ENCODE measurements at places on chromosomes 4 and X.
A peak's percentile ranks its signal among the peaks of the same experiment; 100 is the strongest.

DNA sequence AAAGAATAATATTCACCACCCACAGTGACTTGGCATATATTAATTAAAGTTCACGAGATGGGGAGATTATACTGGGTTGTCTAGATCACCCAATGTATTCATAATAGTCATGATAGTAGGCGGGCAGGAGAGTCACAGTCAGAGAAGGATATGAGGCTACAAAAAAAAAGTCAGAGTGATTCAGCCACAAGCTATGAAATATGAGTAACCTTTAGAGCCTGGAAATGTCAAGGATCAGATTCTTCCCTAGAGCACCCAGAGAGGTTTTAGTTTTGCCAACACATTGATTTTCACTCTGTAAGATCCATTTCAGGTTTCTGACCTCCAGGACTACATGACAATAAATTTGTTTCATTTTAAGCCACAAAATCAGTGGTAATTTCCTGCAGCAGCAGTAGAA lies 501.9 kb downstream of the GABRG1 start:
- H3K4me3 ChIP-seq, result no peak overlapping the region
- H3K27me3 ChIP-seq, result no peaks in the 10 kb centered on the region
- no peaks in the 10 kb centered on the region for H3K36me3 ChIP-seq
- H3K27ac ChIP-seq, result no peak overlapping the region

DNA sequence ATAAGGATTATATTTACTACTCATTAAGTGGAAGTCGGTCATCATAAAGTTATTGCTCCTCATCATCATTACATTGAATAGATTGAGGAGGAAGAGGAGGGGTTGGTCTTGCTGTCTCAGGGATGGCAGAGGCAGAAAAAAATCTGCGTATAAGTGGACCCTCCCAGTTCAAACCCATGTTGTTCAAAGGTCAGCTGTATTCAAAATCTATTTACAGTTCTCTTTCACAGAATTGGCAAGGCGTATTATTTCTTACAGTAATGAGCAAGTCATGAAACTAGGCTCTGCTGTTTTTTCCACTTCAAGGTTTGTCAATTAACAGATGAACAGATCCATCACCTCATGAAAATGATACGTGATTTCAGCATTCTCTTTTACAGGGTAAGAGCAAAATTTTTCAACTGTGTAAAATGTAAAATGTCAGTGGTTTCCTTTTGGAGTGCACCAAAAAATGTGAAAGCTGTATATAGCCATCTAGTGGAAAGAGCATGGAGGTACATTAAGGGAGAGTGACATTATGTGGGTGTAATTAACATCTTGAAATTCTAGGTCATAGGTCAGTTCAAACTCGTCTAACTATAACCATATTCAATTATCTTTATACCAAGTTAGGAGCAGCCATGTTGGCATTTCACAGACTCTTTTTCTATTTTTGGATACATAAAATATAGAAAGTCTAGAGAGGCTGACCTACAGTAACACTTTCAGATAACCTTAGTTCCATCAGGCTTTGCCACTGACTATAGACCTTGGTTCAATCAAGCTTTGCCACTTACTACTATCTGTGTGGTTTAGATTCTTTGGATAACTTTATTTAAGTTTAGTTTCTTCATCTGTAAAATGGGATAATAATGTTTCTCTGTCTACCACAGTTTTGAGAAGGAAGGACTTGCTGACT lies 30.1 kb downstream of the NEIL3 start:
- no peak overlapping the region for H3K4me3 ChIP-seq
- H3K27me3 ChIP-seq, result no peaks in the 10 kb centered on the region
- peaks cover 3% of the 10 kb centered on the region for H3K36me3 ChIP-seq
- DNase-seq, result peak; percentile 68
- no peak overlapping the region for H3K27ac ChIP-seq

- H3K4me1 ChIP-seq, result peaks cover 3% of the 10 kb centered on the region
- no peak for DNase-seq
- no peak overlapping the region for H3K4me3 ChIP-seq
- no peak overlapping the region for H3K27ac ChIP-seq
These were observed 18.6 kb upstream of the SEPSECS start for GRCh38 chr4:25178838-25179261.

DNA sequence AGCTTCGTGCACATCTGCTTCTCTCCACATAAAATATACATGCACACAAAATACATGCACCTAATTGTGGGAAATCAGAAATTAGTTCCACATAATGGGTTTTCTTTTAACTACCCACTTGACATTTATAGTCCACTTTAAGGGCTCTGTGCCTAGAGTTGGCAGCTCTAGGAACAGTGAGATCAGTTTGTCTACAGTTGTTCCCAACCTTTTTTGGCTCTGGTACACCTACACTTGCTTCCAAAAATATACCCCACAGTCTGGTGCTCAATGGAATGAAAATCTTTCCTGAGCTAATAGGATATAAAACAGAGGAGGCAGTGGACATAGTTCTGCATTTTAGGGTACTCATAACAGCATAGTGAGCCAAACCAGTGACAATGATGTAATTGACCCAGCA lies 36.1 kb downstream of the HDAC8 start:
- H3K27ac ChIP-seq, result no peak overlapping the region
- H3K27me3 ChIP-seq, result peaks cover 1% of the 10 kb centered on the region
- H3K4me3 ChIP-seq, result no peak overlapping the region

- peaks cover 8% of the 10 kb centered on the region for H3K36me3 ChIP-seq
- no peak overlapping the region for H3K4me3 ChIP-seq
- H3K4me1 ChIP-seq, result no peaks in the 10 kb centered on the region
- no peak overlapping the region for H3K27ac ChIP-seq
These were observed 138.0 kb downstream of the NSUN7 start for GRCh38 chr4:40887764-40888131.

GRCh38 chrX:18687856-18688495 lies 16.1 kb upstream of the RS1 start:
- no peaks in the 10 kb centered on the region for H3K27me3 ChIP-seq
- H3K4me1 ChIP-seq, result no peaks in the 10 kb centered on the region
- no peaks in the 10 kb centered on the region for H3K36me3 ChIP-seq
- H3K27ac ChIP-seq, result no peak overlapping the region
- no peak overlapping the region for H3K4me3 ChIP-seq

GRCh38 chr4:133402616-133403015 lies 253.5 kb downstream of the PCDH10 start:
- H3K27ac ChIP-seq, result no peak overlapping the region
- H3K36me3 ChIP-seq, result no peaks in the 10 kb centered on the region
- H3K4me1 ChIP-seq, result no peaks in the 10 kb centered on the region
- DNase-seq, result no peak
- H3K27me3 ChIP-seq, result no peaks in the 10 kb centered on the region
- no peak overlapping the region for H3K4me3 ChIP-seq

DNA sequence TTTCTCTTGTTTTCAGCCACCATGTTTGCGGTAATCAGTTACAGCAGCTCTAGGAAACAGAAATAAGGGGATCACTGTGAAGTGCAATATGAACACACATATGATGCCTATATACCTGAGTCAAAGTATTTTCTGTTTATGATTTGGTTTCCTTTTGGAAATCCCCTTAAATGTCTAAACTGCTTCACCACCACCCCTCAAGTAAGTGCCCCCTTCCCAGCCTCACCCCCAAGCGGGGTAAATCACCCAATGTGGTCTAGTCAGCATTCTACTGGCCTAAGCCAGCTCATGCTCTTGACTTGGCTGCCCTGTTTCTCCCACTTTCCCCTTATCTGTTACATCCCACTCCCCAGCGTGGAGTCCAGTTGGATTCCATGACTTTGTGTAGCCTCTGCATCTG lies 176.5 kb downstream of the QDPR start:
- H3K27ac ChIP-seq, result no peak overlapping the region
- no peak for DNase-seq
- no peaks in the 10 kb centered on the region for H3K27me3 ChIP-seq
- no peaks in the 10 kb centered on the region for H3K4me1 ChIP-seq
- H3K4me3 ChIP-seq, result no peak overlapping the region

- no peak overlapping the region for H3K27ac ChIP-seq
- no peaks in the 10 kb centered on the region for H3K36me3 ChIP-seq
- H3K4me1 ChIP-seq, result no peaks in the 10 kb centered on the region
- no peak overlapping the region for H3K4me3 ChIP-seq
- no peak for DNase-seq
- H3K27me3 ChIP-seq, result peaks cover 44% of the 10 kb centered on the region
These were observed 357.8 kb downstream of the MID1IP1 start for GRCh38 chrX:39158801-39159657.
